Bone marrow (tissue), 2 donors: ENCODE measurements at places on chromosomes 11 and 22.

DNA sequence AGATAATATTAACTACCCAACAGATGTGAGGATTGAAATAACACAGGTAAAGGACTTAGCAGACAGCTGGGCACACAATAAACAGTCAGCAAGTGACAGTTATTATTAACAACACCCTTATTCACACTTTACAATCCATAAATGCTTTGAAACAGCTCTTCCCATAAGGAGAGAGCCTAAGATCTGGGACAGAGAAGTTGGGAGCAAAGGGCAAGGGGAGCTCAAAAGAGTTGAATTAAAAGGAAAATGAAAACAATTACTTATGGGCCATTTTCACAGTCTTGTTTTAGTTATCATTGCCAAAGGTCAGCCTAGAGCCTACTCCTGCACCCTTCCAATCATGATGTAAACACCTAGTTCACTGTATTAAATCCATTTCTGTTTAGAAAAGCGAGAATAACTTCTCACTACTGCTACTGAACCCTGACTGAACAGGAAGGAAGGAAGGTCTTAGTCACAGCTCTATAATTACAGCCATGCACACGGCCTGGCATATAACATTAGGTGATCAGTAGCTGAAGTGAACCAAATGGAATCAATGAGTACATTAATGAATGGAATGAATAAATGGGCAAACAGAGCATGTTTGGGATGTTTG lies 111.3 kb downstream of the PLEKHA7 start:
- DNase-seq = no peak

- DNase-seq = no peak
These were observed 200.6 kb downstream of the ARHGAP42 start for GRCh38 chr11:100887659-100888058.

- no peak for DNase-seq
These were observed 5.1 kb downstream of the CASTOR1 start for GRCh38 chr22:30284172-30284571.

GRCh38 chr11:14907411-14908213 lies 15.6 kb upstream of the CYP2R1 start:
- peak; percentile 67 for DNase-seq

GRCh38 chr22:23847991-23848864 lies 9.4 kb upstream of the DERL3 start:
- DNase-seq = no peak

DNA sequence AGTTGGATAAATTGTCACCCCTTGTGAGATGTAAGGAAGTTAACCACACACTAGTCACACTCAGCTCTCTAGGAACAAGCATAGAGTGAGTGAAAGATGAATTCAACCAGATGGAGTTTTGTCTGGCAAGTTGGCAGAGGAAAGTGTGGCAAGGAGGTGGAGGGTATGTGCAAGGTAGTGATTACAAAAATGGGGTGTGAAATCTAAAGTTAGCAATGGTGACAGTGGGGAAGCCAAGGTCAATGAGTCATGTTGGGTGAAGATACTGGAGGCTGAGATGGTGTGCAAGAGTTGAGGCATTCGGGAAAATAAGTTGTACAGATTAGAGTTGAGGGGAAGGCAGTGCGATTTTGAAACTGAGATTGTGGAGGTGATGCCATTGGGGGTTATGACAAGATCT lies 33.7 kb downstream of the MRGPRX2 start:
- no peak for DNase-seq

DNA sequence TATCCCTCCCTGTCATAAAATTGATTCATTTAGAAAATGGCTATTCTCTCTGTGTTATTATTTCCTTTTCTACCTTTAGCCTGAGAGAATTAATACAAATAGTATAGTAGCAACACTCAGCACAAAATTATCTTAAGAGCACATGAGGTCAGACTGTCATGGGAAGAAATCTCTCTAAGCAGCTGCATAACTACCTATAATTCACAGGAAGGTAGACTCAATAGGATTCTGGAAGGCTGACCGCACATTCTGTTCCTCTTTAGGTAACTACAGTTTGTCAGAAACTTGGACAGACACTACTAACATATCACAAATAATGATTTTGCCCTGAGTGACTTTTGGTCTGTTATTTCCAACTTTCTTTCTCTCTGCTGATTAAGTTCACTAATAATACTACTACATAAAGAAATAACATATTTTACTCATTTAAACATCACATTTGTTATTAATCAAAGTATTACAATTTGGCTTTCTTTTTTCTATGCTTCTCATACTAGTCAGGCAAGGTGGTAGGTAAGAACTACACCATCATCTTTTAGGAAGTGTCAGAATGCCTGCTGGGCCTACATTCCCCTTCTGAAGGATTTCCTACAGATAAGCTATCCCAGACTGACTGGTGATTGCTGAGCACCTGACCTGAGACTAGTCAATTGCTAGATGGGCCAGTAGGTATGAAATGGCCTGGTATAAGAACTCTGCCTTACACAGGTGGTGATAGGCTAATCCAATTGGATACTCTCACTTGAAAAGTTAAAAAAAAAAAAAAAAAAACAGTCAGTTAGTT lies 325.1 kb downstream of the DLG2 start:
- no peak for DNase-seq

- DNase-seq = no peak
These were observed 93.2 kb upstream of the FAT3 start for GRCh38 chr11:92131289-92131865.

- DNase-seq = no peak
These were observed 89.8 kb upstream of the RTL6 start for GRCh38 chr22:44587737-44588310.

DNA sequence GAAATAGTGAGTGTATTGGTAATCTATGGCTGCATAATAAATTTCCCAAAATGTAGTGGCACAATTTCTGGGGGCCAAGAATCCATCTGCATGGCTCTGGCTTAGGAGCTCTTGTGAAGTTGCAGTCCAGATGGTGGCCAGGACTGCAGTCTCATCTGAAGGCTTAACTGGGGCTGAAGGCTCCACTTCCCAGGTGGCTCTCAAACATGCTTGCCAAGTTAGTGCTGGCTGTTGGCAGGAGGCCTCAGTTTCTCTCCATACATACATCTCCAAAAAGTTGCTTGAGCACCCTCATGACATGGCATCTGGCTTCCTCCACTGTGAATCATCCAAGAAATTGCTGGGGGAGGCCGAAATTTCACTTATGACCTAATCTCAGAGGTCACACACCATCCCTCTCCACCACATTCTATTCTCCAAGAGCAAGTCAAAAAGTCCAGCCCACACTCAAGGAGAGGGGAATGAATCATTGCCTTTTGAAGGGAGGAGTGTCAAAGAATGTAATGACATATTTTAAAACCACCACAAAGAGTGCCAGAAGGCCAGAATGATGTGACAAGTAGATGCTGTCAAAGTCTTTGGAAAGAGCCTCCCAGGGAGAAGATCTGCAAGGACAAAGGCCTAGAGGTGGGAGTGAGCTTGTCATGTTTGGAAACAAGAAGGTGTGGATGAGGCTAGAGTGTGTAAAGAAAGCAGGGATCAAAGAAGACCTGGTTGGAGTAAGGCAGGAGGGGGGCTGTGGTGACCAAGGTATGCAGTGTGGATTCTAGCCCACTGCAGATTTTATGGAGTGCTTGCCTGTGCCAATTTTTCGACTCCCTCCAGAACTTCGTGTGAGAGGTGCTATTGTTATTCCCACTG lies 566.2 kb downstream of the MIAT start:
- no peak for DNase-seq

DNA sequence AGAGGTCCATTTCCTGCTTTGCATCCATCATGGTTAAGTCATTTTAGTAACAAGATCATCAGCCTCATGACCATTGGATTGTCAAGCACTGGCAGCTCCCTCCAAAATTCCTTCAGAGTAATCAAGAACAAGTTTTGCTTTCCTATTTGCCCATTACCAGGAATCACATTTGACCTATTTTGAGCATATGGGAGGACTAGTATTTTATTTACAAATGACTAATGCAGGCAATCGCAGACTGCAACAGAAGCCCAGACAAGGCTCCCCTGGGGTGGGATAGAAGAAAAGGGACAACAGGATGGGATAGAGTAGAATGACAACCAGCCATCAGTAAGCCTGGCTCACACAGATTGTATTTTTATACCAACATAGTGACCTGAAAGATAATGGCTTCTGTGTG lies 9.1 kb downstream of the MMP10 start:
- DNase-seq = no peak

- no peak for DNase-seq
These were observed 44.6 kb upstream of the SORL1-AS1 start for GRCh38 chr11:121497176-121497998.

DNA sequence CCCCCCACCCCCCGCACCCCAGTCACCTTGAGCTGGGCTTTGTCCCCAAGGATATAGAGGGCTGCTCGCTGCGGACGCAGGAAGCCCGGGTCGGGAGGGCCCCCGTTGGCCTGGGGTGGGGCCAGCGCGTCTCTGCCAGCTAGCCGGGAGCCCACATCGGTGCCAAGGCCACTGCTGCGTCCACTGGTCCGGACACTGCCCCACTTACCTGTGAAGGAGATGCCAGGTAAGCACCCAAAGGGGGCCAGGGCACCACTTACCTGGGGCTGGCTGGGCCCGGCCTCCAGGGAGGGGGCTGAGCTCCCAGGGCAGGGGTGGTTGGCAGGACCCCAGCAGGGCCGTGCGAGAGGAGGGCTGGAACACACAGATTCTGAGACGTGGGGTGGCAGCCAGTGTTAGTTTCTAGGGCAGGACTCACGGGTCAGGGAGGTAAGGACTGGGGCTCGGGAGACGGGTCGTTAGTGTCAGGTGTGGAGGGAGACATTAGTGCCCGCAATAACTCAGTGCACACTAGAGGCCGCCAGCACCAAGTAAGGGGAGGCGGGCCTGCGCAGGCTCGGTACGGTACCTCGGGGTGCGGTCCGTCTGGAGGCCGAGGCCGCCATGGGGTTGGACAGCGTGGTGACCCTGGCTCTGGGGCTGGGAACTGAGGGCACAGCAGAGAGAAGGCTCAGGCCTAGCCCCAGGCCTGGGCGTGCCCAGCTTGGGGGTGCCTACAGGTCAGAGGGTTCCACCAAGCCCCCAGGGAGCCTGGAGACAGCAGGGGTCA lies 18.2 kb downstream of the SBF1 start:
- no peak for DNase-seq

DNA sequence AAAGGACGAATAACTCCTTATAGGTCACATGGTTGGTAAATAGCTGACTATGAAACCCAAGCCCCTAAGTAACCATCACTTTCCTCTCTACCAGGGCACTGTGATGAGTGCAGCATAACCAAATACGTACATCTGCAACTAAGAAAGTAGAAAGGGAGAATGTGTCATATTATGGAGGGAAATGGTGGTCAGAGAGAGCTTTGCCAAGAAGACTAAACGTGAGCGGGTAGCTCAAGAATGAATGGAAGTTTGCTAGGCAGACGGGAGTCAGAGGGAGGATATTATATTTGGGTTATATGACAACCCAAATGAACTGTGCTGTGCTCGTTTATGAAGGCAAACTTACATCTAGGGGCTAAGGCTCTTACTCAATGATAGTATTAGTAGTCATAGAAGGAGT lies 537.3 kb downstream of the OPCML start:
- no peak for DNase-seq

DNA sequence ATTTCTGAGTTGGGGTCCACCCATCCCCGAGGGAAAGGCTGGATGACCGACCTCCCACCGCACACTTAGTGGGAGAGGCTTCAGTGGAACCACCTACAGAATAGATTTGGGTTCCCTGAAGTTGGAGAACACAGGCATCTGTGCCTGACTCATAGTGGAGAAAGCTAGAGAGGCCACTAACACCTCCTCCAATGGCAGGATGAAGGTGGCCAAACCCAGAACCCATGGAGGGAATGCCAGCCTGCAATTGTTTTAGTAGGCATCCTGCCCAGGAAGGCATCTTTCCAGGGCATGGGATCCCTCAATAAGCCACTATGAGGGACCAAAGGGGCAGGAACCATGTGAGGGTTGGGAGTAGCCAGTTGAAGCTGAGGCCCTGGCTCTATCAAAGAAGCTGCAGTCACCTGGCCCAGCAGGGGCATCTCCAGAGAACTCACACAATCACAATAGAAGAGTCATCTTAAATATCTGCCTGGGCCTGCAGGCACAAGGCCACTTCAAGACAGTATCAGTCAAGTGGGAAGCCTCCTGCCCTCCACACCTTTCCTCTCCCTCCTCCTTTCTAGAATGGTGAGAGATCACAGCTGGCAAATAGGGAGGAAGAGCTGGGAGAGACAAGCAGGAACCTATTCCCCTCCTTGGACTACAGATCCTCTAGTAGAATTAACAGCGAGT lies 124.1 kb upstream of the CSNK2A3 start:
- no peak for DNase-seq

- no peak for DNase-seq
These were observed 41.8 kb downstream of the BARX2 start for GRCh38 chr11:129417458-129417857.

- peak; percentile 39 for DNase-seq
These were observed 38.6 kb upstream of the BMAL1 start for GRCh38 chr11:13238879-13239514.

GRCh38 chr11:83635166-83635565 lies 349.0 kb upstream of the CCDC90B start:
- DNase-seq = no peak

GRCh38 chr11:128919216-128919615 lies 23.5 kb downstream of the TP53AIP1 start:
- peak; percentile 46 for DNase-seq

DNA sequence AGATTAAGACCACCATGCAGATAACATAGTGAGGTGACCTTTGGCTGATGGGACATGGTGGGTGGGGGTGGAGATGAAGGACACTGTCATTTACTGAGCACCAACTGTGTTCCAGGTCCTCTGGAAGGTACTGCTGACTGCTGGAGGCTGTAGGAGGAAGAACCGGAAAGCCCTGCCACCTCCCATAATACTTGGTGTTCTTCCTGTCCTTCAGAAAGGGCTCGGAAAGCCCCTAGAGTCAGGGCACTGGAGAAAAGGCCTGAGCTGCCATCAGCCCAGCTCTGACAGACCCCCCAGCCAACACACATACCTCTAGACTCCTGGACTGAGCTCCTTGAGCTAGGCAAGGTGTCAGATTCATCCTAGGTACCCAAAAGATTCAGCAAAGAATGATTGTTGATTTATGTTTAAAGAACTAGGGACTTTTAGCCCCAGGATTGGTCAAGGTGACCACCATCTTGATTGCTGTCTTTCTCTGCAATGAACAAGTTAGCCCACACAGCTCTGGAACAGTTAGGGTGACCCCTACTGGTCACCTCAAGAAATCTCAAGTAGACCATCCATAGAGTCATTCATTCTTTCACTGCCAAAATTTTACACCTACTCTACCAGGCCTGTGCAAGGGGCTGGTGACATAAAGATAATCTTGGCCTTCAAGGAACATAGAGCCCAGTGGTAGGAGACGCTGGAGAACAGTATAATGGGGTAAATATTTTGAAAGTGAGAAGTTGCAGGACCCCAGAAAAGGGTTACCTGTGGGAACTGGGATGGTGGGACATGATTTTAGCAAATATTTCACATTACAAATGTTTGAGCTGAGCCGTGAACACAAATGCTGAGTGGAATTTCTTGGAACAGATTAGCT lies 39.4 kb downstream of the IRAG1 start:
- DNase-seq = no peak

- no peak for DNase-seq
These were observed 30.9 kb downstream of the INSC start for GRCh38 chr11:15145615-15146014.

DNA sequence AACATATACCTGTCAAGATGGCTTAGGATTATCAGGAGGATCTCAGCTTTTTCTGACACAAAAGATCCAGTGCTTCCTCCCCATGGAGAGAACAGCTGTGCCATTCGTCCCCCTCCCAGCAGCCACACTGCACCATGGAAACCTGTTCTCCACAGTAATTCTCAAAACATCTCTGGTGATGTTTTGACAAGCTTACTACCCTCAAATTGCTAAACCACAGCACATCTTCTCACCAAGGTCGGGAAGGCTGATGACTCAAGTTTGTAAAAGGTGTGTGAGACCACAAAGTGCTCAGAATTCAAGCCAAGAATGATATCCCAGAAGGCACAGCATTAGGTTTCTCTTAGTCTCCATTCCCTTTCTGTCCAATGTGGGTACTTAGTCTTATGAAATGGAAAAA lies 3.9 kb upstream of the RAB38 start:
- DNase-seq = no peak
